ENCODE measurements at places on chromosomes 1 and 21.

- DNase-seq, result no peak
Measured at GRCh38 chr1:204359131-204359473, 627 bp downstream of the PLEKHA6 start.

DNA sequence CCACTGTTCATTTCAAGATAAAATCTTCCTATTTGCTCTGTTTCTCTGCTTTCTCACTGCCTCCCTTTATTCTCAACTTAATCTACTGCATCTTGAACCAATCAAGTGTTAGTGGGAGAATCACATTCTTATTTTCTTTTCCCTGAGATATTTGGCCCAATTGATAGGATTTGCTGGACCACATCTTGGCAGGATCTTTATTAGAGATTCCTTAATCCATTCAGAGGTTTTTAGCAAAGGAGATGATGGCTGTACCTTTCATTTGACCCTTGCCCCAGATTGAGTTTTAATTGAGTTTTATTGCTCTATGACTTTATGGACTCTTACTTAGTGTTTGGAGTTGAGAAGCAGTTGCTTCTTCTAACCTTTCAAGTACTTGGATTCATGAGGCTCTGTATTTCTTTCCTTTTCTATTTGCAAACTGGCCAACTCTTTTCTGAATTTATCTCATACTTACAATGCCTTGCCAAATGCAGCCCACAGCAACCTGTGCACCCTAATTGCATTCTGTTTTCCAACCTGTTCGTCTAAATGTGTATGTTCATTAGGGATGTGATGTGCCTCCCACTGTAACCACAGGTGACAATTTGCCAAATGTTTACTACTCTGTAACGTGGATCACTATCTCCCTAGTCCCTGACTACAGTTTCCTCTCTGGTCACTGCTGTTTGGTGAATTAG, 274.8 kb upstream of the KAZN start:
- DNase-seq, result no peak

- no peak for DNase-seq
Measured at GRCh38 chr1:39732730-39733129, 6.0 kb upstream of the PPIE start.

DNA sequence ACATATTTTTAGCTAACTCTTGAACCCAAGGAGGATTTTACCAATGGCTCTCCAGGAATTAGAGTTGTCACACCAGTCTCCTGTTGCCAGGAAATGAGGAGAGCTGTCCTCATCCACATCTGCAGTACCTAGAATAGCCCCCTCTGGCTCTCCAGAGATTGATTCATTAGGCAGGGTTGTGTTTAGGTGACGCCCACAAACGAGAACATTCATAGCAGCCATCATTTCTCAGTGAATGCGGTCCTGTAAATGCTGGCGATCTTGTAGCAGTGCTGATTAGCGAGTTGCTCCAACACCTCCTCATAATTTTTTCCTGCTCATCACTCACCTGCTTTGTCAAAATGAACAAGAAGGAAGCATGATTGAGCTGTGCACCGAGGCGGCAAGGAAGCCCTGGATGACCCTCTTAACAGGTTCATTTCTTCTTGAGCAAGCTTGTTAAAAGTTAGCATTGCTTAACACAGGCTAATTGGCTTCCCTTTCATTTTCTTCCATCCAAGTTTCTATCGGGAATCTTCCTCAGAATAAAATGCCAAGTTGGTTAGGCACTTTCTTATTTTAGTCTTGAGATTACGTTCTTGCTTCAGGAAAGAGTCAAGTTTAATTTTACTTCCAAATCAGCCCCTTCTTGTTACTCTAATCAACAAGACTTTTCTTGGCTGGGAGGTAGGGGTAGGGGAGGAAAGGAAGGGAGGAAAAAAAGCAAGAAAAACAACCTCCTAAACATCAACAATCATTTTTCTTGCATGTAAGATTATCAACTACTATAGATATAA, 16.5 kb upstream of the KLHDC8A start:
- no peak for DNase-seq

DNA sequence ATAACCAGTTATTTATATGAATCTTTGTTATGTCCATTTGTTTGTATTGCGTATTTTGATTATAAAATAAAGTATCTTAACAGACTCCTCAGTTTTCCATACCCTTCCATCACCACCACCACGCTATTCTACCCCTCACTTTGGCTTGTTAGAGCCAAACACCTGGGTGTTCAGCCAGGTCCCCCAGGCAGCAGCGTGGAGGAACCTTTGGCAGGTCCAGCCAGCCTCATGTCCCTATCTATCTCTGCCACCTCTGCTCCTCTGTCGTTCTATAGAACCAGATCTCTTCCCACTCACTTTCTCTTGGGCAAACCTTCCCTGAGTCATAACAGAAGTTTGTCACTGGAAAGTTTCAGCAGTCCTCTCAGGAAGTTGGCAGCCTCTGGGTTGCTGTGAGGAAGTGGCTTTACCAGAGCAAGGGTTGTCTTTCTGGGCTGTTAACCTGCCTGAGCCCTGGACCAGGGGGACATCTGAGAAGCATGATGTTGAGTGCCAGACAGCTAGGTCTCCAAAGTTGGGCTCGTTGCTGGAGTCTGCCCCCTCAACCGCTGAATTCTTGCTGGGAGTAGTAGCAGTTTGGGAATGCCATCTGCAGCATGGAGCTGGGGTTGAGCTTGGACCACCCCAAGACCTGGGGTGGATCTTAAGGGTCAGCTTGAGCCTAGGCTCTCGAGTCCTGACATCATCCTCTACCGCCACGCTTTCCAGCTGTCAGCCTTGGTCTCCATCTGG, 996 bp upstream of the SH3BGRL3 start:
- DNase-seq, result peak; percentile 46

DNA sequence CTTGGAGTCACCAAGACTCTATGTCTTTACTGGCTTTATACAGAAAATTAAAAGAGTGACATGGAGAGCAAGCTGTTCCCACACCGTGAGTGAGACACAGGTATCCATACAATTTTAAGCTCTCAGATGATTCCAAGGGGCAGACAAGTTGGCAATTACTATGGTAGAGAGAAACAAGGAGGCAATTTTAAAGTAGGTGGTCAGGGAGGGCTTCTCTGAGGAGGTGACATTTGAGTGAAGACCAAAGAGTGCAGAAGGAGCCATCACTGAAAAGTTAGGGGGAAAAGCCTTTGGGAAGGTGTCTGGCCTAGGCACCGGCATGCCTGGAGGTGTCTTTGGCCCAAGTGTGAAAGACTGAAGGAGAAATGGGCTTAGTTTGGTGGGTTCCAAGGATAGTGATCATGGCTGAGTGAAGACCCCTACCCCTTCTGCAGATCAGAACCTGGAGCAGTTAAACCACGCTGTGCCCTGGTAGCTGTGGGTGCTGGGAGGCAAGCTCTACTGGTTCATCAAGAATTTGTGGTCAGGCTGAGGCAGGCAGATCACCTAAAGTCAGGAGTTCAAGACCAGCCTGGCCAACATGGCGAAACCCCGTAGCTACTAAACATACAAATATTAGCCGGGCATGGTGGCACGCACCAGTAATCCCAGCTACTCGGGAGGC, 10.4 kb downstream of the IFI6 start:
- no peak for DNase-seq
